GM20000 (cell line): ENCODE measurements at places on chromosomes 7 and 10.

DNA sequence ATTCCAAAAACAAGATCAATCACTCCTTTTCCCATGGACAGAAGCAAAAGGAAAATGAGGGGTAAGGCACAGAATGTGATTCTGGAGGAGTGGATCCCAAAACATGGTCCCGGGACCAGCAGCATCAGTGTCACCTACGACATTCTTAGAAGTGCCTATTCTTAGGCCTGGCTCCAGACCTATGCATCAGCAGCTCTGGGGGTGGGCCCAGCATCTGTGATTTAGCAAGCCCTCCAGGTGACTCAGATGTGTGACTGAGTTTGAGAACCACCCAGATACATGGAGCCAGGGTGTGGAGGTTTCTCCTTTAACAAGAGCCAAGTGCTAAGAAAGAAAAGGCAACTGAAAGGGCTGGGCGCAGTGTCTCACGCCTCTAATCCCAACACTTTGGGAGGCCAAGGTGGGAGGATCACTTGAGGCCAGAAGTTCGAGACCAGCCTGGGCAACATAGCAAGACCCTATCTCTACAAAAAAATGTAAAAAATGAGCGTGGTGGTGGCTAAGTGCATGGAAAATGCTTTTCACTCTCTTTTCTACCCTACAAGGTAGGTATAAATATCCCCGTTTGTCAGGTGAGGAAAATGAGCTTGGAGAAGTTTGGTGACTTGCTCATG is 17.1 kb upstream of the ARPC1A start:
- DNase-seq: no peak

GRCh38 chr10:80468002-80468401 is 13.9 kb downstream of the TSPAN14 start:
- no peak for DNase-seq

DNA sequence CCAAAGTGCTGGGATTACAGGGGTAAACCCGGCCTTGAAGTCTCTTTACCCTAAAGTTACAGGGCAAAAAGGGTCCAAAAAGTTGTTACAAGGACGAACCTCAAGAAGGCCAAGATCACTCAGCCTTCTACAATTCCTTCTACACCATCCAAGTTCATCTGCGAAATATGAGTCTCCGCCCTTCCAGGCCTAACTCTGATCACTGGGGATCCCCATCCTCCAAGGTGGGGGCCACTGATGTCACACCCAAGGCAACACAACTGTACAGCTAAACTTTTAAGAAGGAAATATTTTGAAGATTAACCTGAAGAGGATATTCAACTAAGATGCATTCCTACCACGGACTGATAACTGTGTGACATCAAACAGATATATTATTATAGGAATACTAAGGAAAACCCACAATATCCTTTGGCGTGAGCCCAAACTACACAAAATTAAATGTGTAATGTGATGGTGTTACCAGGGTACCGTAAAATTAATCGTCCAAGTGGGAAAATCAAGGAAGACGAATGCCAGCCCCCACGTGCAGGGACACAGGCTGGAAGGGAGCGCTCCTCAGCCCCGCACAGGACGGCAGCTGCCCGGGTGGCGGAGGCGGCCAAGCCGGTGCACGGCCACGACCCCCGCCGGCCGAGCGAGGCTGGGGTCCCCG is 1.0 kb downstream of the PAXIP1 start:
- DNase-seq: peak; percentile 45

DNA sequence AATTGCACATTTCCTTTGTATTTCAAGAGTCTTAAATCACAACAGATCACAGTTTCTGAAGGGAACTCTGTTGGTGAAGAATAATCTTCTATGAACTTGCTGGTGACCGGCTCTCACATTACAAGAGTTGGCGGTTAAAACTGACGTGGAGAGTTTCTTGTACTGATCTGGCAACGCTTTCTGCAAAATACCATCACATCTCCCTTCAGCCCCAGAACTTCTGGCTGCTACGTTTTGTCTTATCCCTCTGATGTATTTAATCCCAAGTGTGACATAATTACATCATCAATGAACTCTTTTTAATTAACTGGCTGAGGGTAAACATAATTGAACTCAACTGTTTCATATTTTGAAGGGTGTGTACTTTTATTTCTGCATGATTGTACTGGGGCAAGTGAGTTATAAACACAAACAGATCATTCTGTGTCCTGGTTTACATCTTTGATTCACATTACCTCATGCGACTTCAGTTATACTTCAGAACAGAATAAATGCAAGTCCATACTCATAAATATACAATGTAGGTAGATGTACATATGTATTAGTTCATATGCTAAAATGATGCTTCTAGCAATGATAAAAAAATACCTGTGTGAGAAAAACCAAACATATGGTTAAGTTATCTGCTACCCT is 105.1 kb upstream of the NPVF start:
- DNase-seq: no peak

GRCh38 chr10:80320377-80320776 is 30.9 kb upstream of the MAT1A start:
- DNase-seq: no peak

DNA sequence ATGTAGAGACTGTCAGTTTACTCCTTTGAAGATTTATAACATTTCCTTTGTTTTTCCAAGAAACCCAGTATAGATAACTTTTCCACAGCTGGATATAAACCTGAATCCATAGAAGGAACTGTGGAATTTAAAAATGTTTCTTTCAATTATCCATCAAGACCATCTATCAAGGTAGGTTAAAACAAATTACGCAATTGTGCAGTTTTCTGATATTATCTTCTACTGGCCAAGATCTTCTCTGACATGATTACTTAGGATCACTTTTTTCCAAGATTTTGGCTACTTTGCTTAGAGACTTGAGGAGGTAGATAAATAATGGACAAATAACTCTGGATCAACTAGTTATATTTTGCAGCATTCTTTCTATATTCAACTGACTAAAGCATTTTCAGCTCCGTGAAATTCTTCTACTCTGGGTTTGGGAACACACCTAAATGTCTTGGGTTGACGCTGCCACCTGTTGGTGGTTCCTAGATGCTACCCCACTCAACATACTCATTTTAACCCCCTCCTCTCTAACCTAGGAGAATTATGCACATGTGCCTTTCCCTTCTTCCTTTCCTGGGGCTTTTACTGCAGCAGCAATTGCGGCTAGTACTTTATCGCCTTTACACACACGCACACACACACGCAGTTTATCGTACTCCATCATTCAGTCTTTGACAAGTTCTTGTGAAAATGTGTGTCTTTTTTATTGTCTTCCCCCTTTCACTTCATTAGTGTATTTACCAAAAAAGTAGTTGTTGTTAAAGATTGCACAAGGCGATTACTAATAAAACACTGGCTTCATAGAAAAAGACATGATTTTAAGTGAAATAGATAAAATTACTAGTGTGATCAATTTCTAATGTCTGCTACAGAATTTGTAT is 32.7 kb downstream of the ABCB5 start:
- no peak for DNase-seq

- DNase-seq: no peak
These were observed 87.5 kb downstream of the FRMD4A start for GRCh38 chr10:14243221-14243620.

DNA sequence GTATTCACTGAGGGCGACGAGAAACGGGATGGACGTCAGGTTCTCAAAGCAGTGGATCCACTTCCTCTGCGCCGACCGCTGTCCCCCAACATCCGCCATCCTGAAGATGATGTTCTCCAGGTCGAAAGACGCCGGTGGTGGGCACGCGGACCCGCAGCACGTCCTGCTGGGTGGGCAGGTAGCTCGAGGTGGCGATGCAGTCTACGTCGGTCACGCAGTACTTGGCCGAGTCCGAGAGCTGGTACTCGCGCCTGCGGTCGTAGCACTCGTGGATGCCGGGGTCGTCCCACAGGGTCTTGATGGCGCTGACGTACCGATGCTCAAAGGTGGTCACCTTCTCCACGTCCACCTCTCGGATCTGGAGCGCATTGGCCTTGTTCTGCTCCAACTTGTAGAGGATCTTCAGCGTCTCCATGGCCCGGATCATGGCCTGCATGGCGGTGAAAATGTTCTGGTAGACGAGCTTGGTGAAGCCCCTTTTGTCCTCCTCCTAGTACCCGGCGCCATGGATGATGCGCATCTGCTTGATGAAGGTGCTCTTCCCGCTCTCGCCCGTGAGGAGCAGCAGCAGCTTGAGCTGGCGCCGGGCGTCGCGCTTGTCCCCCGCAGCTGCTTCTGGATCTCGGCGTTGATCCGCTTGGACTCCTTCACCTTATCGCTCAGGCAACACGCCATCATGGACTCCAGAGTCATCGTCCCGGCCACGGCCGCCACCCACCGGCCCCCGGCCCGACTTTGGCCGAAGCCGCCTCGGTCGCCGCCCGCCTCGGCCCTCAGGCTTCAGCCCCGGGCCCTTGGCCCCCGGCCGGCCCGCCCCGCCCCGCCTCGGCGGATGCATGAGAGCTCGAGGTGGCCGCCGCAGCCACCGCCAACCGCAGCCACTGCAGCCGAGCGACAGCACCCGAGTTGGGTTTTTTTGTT is 122.9 kb upstream of the KCTD7 start:
- no peak for DNase-seq

DNA sequence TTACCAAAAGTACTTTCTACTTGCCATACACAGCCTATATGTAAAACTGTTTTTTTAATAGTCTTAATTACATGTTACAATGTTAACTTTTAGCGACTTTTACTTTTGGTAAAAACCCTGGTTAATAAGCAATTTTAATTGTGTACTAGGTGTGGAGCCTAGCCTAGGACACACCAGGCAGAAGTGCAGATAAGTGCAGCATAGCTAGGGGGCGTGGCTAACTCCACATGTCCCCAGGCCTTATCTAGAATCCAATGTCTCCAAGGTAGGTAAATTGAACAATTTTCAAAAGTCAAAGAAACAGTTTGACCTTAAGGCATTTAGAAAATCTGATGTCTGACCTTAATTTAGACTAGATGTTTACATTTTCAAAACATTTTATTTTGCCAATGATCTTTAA is 858.7 kb downstream of the CCSER2 start:
- no peak for DNase-seq

DNA sequence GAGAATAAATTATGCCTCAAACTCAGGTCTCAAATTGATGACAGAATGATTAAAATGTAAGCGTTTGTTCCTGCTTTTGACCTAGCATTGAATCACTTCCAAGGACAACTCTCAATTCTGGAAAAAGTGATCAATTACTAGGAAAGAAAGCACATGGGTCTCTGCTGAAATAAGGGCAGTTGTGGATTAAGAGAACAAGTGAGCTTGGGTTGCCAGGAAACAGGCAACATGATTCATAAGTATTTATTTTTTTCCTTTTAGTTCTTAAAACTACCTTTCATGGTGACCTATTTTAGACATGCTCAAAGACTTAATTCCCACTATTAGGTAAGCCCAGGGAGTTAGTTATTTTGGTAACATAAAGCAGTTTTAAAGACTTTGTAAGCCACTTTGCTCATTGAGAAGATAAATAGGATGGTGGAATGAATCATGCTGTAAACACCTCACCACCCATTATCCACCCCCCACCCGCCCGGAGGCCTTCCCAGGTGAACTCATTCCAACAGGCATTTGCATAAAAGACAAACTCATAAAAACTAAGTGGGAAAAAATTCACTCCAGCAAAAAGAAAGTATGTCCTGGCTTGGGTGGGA is 728.3 kb downstream of the SORCS1 start:
- DNase-seq: no peak

- no peak for DNase-seq
These were observed 95.8 kb upstream of the AGBL3 start for GRCh38 chr7:134890246-134891240.

- no peak for DNase-seq
These were observed 316.8 kb upstream of the MTPN start for GRCh38 chr7:136293841-136294391.

DNA sequence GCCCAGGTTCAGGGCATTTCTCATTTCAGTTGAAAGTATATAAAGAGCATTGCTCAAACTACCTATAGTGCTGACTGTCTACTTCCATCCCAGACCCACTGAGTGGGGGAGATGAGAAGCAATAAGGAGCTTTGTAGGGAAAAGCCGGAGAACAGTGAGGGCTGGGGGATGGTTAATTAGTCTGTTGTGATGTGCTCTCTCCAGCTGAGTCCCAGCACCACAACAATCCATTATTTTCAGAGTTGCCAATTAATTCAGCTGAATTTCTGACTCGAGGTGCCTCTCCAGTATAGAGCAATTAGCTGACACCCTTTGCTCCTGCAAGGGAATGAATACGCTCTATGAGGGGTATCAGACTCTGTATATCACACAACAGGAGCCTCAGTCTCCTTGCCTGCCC is 1118.6 kb downstream of the SORCS3 start:
- no peak for DNase-seq

DNA sequence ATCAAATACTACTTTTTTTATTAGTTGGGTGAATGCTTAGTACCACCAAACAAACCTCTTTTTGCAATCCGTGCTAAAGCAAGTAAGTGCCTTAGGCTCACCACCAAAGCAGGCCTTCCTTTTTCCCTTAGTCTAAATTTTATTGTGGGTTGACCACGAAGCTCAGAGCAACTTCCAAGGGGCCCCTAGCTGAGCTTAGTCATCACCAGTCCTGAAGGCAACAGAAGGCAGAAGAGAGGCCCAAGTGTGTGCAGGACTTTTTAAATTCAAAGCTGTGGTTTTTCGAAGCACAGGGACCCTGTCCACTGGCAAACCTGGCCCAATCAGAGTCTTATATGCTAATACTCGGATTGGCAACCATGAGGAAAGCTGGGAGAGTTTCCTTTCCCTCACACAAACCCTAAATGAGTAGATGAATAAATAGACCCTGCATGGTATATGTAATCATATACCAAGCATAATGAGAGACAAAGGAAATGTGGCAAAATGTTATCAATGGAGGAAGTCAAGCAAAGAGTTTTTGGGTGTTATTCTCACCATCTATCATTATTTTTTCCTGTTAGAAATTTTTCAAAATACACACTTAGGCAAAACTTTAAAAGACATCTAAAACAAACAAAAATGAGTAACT is 453.2 kb upstream of the GALNT17 start:
- no peak for DNase-seq

- no peak for DNase-seq
These were observed 32.0 kb upstream of the NRG3 start for GRCh38 chr10:81843042-81843441.

- no peak for DNase-seq
These were observed 233.0 kb downstream of the DIP2C start for GRCh38 chr10:456486-456885.

GRCh38 chr7:150631084-150631826 is 930 bp downstream of the GIMAP6 start:
- DNase-seq: no peak

DNA sequence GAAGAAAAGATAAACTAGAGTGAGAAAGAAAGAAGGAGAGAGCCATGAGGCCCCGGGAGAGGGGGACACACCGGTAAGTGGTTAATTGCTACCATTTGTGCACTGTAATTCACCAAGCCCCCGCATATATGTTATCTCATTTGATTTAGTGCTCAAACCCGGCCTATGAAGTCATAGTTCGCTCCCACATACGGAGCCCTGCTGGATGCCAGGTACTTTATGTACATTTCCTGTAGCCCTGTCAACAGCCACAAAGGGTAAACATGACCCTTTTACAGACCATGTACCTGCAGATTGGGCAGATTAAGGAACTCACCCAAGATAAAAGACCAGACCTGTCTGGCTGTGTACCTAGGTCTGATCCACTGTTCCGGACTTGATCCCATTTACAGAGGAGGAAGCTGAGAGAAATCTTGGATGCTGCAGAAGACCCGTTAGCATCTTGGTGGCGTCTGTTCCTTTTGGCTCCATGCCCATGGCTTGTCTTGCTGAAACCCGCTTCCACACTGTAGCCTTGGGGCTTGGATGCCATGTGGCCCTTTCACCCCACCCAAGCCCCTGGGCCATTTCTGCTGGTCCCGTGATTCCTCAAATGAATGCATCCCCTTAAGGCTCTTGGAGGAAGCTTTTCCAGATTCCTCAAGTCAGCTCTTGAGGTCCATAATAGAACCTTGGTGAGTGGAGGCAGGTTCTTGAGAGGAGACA is 32.3 kb downstream of the FAM241B start:
- DNase-seq: no peak

- DNase-seq: peak; percentile 63
These were observed 1.6 kb downstream of the ADCK2 start for GRCh38 chr7:140674356-140674800.
